ENCODE measurements at places on chromosomes 3 and 15.

DNA sequence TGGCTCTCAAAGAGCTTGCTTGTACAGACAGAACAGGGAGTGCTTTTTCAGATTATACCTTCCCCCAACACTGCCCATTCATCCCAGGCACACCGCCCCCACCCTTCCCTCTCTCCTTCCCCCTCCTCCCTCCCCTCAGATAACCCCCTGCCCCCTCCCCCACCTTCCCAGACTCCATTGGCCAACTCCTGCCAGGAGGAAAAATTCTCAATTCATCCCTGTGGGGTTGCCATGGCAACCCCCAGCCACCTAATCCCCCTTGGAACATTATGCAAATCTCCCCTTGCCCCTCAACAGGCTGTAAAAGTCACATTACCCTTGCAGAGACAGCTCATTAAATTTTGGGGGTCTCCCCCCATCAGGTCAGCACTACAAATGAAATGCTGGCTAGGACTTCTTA, 14.3 kb downstream of the TLE3 start:
- DNase-seq, result peak; percentile 27

- DNase-seq, result no peak
Observed at GRCh38 chr3:61087465-61087864, 163.8 kb downstream of the FHIT start.

- peak; percentile 82 for DNase-seq
Observed at GRCh38 chr3:177624528-177625495, 427.5 kb upstream of the TBL1XR1 start.

GRCh38 chr15:38668898-38669391, 104.3 kb upstream of the RASGRP1 start:
- DNase-seq, result no peak

Measured in NCI-H526 treated with DMSO at 0.1 percent for 48 hours (cell line).